Activated CD4-positive, CD25-positive, alpha-beta regulatory T cell treated with anti-CD3 and anti-CD28 coated beads, Interleukin-2, amount 50 U/mL, for 72 hours (primary cell): ENCODE measurements at places on chromosomes 16 and 17.

DNA sequence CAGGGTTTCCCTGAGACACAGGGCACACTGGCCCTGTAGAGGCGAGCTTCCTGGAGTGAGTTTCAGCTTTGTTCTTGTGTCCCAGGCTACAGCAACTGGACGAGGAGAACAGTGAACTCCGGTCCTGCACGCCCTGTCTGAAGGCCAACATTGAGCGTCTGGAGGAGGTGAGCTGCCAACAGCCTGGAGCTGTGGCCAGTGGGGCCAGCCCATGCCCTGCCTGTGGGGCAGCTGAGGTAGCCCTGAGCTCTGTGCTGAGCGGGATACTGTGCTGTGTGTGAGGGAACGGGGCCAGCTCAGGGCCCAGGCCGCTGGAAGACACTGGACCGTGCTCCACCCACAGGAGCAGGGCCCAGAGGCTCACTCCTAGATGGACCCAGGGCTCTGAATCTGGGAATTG, 8.7 kb upstream of the CAPN15 start:
- DNase-seq = no peak

DNA sequence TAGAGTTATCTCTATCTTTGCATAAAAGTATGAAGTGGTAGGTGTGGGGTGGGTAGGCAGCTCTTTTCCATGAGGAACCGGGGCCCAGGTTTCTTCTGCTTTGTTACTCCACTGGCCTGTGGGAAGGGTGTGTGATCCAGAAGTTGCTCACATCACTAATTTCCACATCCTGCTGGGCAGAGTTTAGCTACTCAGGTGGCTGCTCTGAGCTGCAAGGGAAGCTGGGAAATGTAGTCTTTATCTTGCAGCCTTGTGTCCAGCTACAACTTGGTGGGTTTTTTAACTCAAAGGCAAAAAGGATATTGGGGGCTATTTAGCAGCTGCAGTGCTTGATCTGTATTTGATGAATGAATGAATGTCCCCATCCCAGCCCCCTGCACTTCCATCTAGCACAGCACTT, 335.3 kb downstream of the SNX29 start:
- DNase-seq = no peak

- no peak for DNase-seq
These were observed 20.2 kb upstream of the SMIM5 start for GRCh38 chr17:75612906-75613626.

DNA sequence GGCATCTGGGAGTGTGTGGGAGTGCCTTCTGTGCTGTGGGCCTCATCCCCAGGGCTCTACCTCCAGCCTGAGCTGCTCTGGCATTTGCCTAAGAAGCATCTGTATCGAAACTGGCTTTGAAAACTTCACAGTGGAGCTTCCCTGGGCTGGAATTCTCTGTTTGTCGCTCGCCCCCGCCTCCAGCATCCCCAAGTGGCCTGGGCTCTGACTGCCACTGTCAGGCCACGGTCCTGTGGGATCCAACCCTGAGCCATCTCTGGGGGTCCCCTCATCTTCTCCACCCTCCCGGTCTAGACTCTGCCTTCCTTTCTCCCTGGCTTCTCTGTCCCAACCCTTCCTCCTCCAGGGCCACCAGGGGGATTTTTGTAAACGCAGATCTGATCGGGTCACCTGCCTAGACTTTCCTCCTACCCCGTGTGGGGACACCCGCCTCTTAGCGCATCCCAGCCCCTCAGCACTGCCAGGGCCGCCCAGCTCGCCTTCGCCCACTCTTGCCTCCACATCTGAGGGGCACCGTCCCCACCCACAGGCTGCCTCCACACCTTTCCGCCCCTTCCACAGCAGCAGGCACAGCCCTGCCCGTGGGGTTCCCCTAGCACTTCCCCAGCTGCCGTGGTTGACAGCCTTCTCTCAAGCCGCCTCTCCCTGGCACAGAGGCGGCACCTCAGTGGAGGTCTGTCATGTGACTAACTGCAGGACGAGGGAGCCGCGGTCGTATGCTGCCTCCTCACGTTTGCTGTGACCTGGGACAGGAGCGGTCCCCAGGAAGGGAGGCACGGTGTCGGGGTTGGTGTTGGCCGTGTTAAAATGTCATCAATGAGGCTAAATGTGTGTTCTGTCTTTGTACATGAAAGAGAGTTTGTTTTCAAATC, 12.0 kb downstream of the TBC1D24 start:
- peak; percentile 67 for DNase-seq

- DNase-seq = no peak
These were observed 84.5 kb downstream of the WNT3 start for GRCh38 chr17:46733837-46734475.

DNA sequence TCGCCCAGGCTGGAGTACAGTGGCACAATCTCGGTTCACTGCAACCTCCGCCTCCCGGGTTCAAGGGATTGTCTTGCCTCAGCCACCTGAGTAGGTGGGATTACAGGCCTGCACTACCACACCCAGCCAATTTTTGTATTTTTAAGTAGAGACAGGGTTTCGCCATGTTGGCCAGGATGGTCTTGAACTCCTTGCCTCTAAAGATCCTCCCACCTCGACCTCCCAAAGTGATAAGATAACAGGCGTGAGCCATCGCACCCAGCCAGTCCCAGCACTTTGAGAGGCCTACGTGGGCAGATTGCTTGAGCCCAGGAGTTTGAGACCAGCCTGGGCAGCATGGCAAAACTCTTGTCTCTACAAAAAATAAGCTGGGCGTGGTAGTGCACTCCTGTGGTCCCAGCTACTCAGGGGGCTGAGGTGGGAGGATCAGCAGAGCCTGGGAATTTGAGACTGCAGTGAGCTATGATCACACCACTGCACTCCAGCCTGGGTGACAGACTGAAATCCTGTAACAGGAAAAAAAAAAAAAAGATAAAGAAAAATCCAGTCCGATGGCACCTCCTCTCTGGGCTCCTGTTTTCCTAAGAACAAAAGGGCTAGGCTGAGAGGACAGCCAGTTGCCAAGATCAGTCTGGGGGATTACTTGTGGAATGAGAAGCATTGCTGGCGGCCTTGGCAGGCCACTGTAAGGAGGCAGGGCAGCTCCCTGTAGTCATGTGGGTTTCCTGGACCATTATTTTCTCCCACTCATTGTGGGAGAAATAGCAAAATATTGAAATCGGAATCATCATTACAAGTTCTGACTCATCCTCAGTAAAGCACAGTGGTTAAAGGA, 3.0 kb upstream of the PIPOX start:
- DNase-seq = no peak

GRCh38 chr16:86576591-86577313, 1.6 kb upstream of the FOXL1 start:
- no peak for DNase-seq

DNA sequence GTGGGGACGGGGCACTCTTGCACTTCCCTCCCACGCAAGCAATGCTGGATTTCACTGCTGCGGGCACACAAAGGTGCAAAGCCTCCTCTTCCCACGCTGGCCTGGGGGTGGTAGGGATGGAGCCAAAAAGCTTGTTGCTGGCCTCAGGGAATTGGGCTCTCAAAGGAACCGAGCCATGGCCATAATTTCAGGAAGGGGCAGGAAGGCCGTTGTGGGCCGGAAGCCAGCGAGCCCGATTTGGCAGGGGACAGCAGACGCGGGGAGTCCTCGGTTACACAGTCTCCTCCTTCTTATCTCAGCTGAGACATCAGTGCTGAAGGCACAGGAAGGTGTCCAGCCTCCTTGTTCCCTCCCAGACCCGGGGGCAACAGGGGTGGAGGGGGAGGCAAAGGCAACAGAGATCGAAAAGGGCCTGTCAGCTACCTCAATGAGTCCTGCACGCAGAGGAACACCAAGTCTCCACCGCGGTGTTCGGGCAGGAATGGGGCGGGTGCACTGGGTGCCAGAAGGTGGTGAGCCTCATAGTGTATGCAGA, 59.5 kb downstream of the SLFN11 start:
- no peak for DNase-seq

DNA sequence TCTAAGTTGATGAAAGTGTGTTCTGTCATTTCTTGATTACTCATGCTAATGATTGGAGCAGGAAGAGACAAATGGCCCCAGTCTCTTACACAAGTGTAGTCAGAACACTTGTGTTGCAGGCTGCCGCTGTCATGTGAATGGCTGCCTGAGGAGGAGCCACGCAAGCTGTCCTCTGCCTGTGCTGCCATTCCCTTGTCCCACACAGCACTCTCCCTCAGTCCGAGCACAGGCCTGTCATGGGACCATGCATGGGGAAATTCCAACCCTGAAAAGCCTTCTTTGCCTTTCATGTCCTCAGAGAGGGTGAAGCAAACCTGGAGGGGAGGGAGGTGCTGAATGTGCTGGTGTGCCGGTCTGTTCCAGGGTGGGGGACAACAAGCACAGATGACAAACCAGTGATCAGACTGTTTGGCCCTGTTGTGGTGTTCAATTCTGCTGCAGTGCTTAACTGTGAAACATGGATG, 109.4 kb downstream of the MRTFB start:
- no peak for DNase-seq

DNA sequence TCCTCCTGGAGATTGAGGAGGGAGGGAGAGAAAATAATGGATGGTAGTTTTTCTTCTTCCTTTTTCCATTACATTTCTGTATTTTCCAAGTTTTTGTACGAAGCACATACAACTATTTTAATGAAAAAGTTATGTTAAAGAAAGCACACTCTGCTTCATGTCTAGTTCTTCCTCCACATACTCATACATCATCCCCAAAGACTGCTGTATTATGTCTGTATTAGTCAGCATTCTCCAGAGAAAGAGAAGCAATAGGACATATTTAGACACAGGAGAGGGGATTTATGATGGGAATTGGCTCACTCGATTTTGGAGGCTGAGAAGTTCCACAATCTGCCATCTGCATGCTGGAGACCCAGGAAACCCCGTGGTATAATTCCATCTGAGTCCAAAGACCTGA, 10.1 kb upstream of the ACSM2A start:
- DNase-seq = no peak

- DNase-seq = no peak
These were observed 6.4 kb downstream of the ASPSCR1 start for GRCh38 chr17:81983639-81984373.

DNA sequence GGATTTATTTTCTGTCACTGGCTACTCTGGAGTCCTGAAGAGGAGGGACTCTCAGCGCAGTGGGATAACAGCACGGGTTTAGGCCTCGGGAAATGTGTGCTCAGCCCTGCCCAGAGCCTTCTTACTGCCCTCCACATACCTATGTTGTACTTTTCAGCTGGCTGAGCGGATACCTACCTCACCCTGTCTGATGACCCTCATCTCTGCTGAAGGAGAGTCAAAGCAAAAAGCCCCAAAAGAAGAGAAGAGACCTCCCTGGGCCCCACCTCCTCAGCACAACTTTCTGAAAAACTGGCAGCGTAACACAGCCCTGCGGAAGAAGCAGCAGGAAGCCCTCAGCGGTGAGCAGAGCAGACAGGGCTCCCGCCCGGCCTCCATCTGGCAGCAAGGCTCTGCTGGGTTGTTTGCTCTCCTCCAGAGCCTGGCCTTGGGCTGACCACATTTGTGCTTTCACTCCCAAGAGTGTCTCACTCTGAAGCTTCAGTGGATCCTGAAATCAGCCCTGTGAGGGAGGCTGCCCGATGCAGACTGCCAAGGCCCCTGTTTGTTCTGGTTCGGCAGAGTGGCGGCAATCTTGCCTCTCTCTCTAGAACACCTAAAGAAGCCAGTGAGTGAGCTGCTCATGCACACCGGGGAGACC, 10.3 kb downstream of the MYCBPAP start:
- DNase-seq = no peak

DNA sequence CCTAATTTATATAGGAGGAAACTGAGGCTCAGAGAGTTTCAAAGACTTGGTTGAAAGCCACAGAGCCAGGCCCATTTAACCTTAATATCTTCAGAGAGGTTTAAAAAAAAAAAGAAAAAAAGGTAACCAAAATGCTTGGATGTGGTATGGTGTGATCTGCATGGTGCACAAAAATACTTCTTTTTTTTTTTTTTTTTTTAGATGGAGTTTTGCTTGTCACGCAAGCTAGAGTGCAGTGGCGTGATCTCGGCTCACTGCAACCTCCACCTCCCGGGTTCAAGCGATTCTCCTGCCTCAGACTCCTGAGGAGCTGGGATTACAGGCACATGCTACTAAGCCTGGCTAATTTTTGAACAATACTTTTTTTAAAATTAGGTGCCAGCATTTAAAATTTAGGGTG, 101.8 kb downstream of the XYLT1 start:
- DNase-seq = peak; percentile 39

GRCh38 chr16:2806286-2806685, 8.0 kb downstream of the PRSS41 start:
- DNase-seq = no peak

DNA sequence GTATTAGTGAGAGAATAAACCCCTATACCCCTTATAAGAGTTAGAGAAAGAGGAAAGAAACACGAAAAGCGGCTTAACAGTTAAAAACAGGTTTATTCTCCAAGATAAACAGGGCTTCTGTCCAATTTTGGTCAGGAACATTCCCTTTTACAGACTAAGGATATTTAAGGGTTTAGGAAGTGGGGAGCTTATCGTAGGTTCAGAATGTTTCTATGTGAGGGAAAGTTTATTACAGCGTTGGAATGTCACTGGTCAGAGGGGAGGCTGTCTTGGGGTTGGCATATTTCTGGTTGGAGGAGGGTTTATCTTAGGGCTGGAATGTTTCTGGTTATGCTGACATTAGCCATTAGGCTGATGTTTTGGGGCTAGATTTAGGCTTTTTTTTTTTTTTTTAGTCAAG, 34.1 kb upstream of the WWOX start:
- no peak for DNase-seq

DNA sequence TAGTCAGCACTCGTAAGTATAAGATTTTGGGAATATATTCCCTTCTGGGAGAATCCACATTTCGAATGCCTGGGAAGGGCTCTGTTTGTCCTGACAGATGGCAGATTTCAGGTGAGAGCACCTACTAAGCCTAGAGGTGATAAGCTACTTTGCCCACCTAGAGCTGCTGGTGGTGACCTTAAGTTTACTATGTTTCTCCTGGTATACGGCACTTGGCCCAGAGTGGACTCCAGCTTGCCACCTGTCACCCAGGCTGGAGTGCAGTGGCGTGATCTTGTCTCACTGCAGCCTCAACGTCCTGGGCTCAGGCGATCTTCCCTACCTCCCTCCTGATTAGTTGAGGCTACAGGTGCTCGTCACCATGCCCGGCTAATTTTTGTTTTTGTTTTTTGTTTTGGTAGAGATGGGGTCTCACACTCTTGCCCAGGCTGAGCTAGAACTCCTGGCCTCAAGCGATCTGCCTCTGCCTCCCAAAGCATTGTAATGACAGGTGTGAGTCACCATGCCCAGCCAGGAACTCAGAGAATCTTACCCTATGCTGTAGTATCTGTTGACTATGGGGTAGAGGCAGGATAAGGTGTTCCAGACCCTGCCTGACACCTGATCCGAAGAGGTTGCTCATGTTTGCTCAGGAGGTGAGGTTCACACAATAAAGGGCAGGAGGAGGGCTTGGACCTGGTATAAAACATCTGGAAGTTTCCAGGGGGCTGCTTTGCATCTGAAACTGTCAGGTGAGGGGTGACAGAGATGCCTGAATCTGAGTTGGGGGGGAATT, at the start of gene ZG16:
TSS of gene ZG16 (plus strand) at position 681 of the 775 bp plus-strand sequence. CDS start 1,011 bp downstream, outside the sequence.
- no peak for DNase-seq

GRCh38 chr17:75153780-75154194, 525 bp downstream of the JPT1 start:
- no peak for DNase-seq

- no peak for DNase-seq
These were observed 33.2 kb downstream of the RBFOX3 start for GRCh38 chr17:79577485-79578187.
